ENCODE measurements at places on chromosomes 2 and 18.
A peak's percentile ranks its signal among the peaks of the same experiment; 100 is the strongest.

DNA sequence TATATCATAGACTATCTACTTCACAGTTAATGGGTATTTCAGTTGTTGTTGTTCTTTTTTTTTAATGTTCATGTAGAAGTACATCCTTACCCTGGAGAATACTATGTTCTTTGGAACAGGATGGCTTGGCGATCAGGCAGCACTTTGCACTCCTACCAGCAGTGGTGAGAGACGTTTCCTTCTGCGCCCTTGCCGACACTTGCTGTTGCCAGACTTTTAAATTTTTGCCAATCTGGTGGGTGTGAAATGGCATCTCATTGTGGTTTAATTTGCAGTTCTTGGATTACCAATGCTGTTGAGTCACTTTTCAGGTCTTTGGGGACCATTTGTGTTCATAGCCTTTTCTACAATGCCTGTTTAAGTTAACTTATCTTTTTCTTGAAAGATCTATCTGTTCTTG lies 197.3 kb downstream of the SH3RF3 start:
- H3K4me1 ChIP-seq, result peaks cover 3% of the 10 kb centered on the region
- peaks cover 12% of the 10 kb centered on the region for H3K27me3 ChIP-seq

DNA sequence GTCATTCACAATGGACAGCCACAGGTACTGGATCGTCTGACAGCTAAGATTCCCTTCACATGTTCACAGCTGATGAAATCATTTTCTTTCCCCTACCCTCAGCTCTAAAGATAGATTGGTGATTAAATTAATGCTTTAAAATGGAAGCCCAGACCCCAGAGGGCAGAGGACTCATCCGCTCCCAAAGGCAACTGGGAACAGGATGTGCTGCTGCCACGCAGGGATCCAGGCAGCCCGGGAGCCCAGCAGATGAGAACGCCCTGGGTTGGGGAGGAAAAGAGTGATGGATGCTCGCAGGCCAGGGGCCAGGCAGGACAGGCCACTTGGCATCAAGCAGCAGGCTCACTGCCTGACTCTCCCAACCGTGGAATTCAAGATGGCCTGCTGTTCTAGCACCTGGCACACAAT lies 41.3 kb downstream of the HDHD2 start:
- no peak overlapping the region for H3K27ac ChIP-seq
- no peaks in the 10 kb centered on the region for H3K27me3 ChIP-seq
- H3K4me3 ChIP-seq, result no peak overlapping the region
- DNase-seq, result no peak
- peaks cover 11% of the 10 kb centered on the region for H3K36me3 ChIP-seq

GRCh38 chr18:6610466-6610865 lies 119.0 kb upstream of the ARHGAP28 start:
- H3K36me3 ChIP-seq, result no peaks in the 10 kb centered on the region
- H3K27ac ChIP-seq, result no peak overlapping the region
- no peak for DNase-seq
- H3K4me1 ChIP-seq, result no peaks in the 10 kb centered on the region
- H3K27me3 ChIP-seq, result no peaks in the 10 kb centered on the region

DNA sequence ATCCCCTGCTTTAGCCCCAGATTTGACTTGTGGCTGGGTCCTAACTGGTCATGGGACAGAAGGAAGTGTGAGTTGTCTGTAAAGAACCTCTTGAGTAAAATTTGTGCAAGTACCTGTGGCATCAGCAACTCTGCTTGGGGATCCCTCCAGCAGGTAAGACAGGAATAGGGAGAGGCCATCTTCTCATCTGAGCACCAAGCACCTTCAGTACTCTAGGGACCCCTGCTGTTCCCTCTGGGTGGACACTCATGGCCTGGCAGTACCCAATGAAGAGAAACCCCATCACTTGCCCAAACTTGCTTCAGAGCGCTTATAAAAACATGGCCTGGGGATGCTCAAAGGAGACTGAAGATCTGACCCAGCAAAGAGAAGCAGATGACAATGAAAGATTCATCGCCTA lies 297.8 kb downstream of the SP3 start:
- no peak overlapping the region for H3K4me3 ChIP-seq
- H3K27ac ChIP-seq, result no peak overlapping the region
- H3K27me3 ChIP-seq, result peaks cover 13% of the 10 kb centered on the region
- no peaks in the 10 kb centered on the region for H3K36me3 ChIP-seq
- DNase-seq, result no peak
- no peaks in the 10 kb centered on the region for H3K4me1 ChIP-seq

DNA sequence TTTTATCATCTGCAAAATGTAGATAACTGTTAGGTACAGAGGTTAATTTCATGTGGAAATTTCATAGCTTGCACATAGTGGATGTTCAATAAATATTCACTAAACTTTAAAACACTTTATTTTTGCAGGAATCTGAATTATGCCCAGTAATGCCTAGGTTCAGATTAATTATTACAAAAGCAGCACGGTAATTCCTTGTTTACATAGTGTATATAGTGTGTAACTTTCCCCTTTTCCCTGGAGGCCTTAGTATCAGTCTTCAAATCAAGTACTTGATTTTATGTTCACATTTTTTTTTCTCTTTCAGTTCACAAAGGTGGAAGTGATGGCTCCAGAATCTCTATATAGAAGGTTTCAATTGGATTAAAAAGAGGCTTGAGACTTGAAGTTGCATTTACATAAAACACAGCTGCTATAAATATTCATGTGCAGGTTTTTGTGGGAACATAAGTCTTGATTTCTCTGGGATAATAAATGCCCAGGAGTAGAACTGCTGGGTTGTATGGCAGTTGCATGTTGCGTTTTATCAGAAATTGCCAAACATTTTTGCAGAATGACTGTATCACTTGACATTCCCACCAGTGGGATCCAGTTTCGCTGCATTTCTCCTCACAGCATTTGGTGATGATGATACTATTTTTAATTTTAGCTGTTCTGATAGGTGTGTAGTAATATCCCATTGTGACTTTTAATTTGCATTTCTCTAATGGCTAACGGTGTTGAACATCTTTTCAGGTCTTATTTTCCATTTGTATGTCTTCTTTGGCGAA lies 27.6 kb upstream of the LGALSL start:
- H3K27me3 ChIP-seq, result peaks cover 35% of the 10 kb centered on the region
- H3K36me3 ChIP-seq, result no peaks in the 10 kb centered on the region
- H3K4me3 ChIP-seq, result no peak overlapping the region
- H3K4me1 ChIP-seq, result no peaks in the 10 kb centered on the region
- DNase-seq, result no peak

DNA sequence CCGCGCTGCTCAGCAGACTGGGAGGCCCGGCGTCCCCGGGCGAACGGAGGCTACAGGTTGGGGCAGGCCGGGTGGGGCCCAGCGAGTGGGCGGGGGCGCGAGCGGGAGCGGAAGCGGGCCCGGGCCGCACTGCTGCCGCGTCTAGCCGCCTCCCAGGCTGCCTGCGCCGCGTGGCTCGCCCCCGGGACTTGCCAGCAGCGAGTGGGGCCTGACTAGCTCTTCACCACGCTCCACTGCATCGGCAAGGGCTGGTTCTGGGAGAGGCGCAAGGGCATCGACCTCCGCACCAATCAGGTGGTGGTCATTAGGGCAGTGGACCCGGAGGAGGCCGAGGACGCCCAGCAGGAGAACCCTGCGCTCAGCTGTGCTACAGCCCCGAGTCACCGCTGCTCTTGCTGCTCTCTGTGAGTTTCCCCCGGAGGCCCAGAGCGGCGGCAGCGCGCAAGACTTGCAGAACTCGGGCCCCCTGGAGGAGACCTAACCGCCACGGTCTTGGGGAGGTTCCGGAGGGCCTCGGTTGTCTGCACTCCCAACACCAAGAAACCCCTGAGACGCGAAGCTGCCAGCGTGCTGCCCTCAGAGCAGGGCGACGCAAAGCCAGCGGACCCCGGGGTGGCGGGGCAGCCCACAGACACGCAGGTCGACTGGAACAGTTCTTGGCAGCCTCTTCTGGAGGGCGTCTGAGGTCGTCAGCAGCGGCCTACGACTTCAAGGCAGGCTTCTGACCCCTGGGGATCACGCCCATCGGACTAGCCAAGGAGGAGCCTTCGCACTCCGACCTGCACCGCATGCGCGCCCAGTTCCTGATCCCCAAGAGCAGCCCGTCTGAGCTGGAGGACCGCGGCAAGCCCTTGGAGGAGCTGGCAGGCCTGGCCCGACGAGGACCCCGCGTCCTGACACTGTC lies 27.2 kb upstream of the PTPN2 start:
- peaks cover 9% of the 10 kb centered on the region for H3K36me3 ChIP-seq
- DNase-seq, result peak; percentile 79
- H3K4me3 ChIP-seq, result peak overlapping the region; percentile 64

DNA sequence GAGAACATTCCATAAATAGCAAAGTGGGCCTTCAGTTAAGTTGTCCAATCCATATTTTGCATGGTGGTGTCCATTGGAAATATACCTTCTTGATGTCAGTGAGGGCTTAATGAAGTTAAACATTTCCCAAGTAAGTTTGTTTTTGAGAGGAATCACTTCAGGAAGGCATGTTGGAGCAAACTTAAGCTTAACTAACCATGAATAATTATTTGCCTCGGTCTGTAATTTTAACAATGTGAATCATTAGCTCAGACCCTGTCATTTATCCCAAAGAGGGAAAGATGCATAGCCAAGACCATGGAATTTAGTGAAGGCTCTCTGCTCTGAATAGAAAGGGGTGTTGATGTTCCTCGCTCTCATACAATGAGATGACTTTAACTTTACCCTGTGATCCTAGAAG lies 47.4 kb downstream of the SPATS2L start:
- peaks cover 2% of the 10 kb centered on the region for H3K27me3 ChIP-seq
- DNase-seq, result no peak
- H3K36me3 ChIP-seq, result peaks cover 8% of the 10 kb centered on the region
- H3K27ac ChIP-seq, result no peak overlapping the region
